SK-N-SH treated with all-trans-retinoic acid at 6 μM for 48 hours (cell line): ENCODE measurements at places on chromosomes 12 and 14.

DNA sequence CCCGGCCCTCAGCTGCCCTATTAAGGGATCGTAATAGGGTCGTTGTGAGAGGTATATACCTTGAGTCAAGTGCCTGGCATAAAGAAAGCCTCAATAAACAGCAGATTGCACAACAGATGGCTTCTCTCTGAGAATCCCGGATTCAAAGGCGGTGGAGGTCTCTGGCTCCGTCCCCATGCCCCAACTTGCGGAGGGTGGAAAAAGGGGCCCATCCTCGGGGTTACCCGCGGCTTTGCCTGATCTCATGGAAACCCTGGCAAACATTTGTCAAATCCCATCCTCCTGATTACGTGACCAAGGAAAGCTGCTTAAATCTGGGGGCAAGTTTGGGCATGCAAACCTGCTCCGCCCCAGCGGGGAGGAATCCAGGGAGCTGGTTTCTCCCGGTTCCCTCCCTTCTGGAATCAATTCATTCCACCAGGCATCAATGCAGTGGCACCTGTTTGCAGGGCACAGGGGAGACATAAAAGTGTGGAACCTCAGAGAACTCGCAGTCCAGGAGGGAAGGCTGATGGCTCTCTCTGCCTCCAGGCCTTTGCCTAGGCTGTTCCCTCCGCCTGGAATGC is 12.3 kb downstream of the TRPV4 start:
- no peak for ATAC-seq

- ATAC-seq = no peak
Observed at GRCh38 chr12:48041591-48042423, 37.5 kb upstream of the COL2A1 start.

DNA sequence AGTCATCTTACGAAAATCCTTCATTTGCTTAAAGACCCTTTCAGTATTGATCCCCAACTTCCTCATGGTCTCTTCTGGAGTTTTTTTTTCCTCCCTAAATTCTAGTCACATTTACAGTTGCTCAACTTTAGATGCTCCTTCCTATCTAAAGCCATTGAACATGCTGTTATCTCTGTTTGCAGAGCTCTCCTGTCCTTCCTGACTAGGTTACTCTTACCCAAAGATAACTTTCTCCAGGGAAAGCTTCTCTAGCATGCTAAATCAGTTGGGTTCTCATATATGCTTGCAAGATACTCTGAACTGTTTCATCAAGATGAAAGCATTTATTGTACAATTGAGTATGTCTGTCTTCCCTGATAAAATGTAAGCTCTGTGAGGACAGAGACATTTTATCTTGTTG is 1.8 kb upstream of the RAB21 start:
- no peak for ATAC-seq

GRCh38 chr12:66235626-66236281 is 46.7 kb downstream of the IRAK3 start:
- no peak for ATAC-seq

GRCh38 chr12:102851246-102851645 is 65.8 kb downstream of the PAH start:
- ATAC-seq = no peak

- no peak for ATAC-seq
Observed at GRCh38 chr12:130957304-130957621, 3.6 kb downstream of the ADGRD1 start.

DNA sequence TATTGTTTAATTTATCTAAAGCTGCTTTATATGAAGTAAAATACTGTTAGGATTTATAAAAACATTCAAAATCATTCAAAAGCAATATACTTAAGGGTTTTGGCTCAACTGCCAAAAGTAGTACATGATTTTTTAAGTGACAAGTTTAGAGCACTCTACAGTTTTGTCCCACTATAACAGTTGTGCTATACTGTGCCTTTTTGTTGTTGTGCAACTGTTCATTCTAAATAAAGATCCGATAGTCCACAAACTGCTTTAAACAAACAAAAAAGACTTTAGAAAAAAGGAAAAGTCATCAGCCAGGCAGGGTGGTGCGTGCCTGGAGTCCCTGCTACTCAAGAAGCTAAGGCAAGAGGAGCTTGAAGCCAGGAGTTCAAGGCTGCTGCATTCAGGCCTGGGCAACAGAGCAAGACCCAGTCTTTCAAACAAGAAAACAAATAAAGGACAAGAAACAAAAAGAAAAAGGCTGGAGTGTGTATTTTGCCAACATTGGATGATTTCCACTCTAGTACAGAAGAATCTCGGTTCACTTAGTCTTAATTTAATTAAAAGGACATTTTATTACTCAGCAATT is 7.3 kb downstream of the C2CD5 start:
- no peak for ATAC-seq

- no peak for ATAC-seq
Observed at GRCh38 chr14:34003691-34004090, 52.8 kb upstream of the EGLN3 start.

DNA sequence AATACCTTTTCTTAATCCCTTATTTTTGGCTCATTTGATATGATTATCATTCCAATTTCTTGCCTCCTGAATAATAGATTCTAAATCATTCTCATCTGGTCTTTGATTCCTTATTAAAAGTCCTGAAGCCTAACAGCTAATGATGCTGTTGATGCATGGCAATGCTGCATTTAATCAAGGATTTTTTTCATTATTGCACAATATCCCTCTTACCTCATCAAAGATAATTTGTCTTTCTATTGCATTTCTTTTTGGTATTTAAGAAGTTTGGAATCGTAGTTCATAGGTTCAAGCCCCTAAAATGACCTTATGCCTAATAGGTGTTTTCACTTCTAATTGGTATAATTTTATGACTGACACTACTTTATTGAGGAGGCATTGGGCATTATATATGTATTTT is 648.2 kb upstream of the STXBP6 start:
- ATAC-seq = no peak

DNA sequence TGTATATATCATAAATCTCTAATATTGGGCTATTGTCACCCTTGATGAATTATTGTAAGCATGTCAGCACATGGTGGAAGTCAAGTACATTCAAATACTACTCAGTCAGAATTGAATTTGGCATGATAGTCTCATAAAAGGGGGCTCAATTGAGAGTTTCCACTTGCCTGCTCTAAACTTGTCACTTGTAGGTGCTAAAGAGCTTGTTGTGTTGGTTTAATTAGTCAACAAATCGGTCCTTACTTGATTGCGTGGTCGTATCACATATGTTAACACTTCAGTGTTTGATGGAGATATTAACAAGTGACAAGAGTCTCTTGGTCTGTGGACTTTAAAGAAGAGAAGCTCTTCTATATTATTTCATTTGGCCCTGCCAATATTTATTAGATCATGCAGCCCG is 81.1 kb downstream of the NKX2-1 start:
- no peak for ATAC-seq

DNA sequence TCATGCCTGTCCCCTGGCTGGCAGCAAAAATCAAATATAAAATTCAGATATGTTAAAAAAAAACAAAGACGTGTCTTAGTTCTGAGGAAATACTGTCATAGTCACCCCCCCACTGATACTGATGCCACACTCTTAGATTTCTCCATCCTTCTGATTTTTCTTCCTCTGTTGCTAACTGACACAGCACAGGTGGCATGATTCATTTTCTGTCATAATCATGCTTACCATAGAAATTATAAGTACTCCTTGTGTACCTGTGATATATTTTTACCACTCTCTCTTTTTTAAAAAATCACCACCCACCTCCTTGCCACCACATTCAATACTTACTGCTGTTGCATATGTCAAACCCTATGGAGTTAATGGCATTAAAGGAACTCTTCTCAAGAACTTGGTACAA is 209.2 kb downstream of the PPM1H start:
- ATAC-seq = no peak

DNA sequence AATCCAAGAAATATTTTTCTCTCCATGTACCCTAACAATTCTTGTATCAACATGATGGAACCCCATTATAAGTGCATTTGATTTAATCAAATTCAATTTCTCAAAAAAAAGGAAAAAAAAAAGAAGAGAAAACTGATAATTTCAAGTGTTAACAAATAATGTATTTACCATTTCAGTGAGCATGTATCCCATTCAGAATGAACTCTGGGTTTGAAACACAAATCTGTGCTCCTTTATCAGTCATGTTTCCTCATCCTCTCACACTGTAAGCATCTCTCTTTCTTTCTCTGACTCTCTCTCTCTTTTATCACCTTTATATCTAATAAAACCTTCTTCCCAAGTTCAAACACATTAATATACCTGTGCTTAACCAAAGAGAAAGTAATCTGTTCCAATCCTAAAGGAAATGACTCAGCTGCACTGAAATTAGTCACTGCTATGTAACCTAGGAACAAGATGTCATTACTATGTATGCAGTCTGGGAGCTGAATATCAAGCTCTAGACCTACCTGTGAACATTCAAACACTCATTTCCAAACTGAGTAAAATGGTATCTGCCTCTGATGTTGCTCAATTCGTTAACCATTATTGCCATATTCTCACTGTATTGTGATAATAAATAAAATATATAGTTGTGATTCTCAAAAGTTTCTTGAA is 135.0 kb upstream of the LRIG3 start:
- peak; percentile 96 for ATAC-seq

GRCh38 chr14:68819260-68819691 is 26.4 kb upstream of the ZFP36L1 start:
- ATAC-seq = no peak

- ATAC-seq = peak; percentile 40
Observed at GRCh38 chr12:54590978-54591591, 2.6 kb upstream of the PPP1R1A start.

DNA sequence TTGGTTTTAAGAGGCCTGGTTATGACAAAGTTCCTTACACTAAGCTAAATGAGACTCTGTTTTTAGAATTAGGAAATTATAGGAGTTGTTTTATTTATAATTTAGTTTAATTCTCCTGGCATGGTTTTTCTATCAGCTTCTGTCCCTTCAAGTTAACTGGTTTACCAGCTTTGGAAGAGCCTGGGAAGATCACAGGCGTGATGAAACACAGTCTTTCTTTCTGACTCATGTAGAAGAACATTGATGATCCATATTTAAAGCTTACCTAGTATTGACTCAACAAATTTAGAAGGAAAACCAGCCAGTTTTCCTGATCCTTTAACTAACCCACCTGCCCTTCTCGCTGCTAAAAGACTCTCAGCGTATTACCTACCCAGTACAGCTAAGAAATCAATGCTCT is 155.2 kb downstream of the TGFB3 start:
- no peak for ATAC-seq

DNA sequence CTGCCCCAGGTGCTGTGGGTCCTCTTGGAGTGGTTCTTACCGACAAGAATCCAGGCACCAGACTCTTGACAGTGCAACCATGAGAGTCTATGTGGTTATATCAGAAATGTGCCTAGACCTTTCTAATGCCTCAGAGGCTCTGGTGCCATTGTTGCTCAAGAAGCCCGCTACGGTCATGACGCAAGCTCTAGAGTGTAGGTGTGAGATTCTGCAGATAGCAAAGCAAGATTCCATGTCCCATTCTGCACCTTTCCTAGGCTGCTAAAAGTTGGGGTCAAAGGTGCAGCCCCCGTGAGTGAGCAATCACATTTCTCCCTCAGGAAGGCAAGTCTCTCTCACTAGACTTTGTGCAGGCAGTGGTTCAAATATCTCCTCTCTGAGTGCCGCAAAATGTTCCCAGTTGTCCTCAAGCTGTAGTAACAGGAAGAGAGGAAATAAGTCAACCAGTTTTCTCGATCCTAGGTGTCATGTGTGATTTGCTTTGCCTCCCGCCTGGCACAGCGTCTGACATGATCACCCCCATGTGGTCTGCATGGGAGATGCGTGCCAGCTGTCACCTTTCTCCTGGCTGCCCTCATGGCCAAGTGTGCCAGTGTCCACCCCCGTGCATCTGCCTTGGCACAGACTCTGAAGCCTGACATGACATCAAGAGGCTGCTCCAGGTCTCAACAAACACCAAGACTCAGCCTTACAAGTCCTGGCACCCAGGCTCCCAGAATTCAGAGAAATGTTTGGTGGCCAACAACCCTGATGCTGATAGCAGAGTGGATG is 122.5 kb upstream of the COCH start:
- no peak; the same call in 2 of the 3 replicates for ATAC-seq

DNA sequence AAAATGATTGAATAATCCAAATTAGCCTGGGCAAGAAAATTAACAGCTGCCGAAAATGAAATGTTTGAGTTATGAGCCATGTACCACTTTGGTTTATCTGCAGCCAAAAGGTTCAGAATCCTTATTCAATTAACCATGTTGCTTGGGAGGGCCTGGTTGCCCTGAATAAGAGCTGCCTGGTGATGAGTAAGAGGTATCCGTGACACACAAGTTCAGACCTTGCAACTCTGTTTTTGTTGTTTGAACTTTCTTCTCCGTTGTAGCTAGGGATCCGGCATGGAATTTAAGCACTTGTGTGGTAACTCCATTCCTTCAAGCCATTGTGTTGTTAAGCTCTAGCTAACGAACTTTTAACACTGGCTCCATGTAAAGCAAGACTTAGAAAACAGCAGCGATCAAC is 35.7 kb downstream of the FOXA1 start:
- ATAC-seq = no peak

GRCh38 chr12:54036620-54037359 is 3.9 kb downstream of the HOXC5 start:
- ATAC-seq = peak; percentile 51

- no peak for ATAC-seq
Observed at GRCh38 chr12:109952160-109952858, 43.9 kb downstream of the GIT2 start.
